ELF-1 (cell line): ENCODE measurements at places on chromosomes 1 and 21.

DNA sequence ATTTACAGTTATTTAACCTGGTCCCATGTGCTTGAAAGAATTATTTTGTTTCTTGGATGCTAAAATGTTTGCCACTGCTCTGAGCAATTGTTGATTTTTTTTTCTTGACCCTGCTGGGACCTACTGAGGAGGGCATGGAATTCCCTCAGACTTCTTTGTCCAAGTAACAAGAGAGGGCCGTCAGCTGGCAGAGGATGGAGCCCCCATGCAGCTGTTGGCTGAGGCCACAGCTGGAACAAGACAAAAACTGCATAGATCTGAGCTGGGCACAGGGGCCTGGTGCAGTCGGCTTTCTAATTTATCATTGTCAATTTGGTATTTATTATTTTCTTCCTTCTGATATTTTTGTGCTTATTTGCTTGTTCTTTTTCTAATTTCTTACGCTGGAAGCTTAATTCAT lies 39.6 kb upstream of the ABCG1 start:
- no peak for DNase-seq

DNA sequence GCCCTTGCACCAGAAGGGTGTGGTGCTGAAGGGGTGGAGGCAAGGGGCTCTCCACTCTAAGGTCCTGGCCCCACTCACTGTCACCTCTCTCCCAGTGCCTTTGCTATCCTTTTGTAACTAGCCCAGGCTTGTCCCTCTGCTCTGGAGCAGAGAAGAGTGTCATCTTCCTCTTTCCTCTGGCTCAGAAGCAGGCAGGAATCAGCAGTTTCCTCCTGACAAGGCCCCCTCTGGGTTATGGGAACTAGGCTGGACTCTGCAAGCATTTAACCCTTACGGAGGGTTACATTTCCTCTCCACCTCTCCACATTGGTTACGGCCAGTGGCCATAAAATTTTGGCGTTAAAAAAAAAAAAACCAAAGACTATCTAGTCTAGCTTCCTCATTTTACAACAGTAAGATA lies 30.4 kb downstream of the PLXNA2 start:
- DNase-seq: no peak

DNA sequence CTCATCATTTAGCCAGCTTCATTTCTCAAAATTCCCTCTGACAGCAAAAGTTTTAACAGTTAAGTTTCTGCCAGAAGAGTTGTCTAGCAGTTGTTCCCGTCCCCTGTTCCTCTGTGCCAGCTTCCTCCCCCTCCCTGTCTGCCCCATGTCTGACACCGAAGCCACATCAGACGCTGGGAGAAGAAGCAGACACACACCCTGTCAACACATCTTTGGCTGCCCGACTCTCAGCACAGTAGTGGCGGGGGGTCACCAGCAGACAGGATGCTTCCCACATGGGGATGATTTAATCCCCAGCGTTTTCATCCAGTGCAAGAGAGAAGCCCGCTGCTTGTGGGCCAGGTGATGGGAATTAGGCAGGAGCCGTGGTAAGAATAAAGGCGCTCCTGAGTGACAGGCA lies 379.4 kb upstream of the RUNX1 start:
- peak; percentile 28 for DNase-seq

GRCh38 chr1:4856396-4856795 lies 202.0 kb downstream of the AJAP1 start:
- no peak for DNase-seq

- no peak for DNase-seq
Measured at GRCh38 chr21:46425571-46425970, 33.1 kb upstream of the DIP2A start.

GRCh38 chr21:28750565-28750964 lies 242.1 kb downstream of the LTN1 start:
- DNase-seq: no peak
